ENCODE measurements at places on chromosomes 2 and 18.

DNA sequence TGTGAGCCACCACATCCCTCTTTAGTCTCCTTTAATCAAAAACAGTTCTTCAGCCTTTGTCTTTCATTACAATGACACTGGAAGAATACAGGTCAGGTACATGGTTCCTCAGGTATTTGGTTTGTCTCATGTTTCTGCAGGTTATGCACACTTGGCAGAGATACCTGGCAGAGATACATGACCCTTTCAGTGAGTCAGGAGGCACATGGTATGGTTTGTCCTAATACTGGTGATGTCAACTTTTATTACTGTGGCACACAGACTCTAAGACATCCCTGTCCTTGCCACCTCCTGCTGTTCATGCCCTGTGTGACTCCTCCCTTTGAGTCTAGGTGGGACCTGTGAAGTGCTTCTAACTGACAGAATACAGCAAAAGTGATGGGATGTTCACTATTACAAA is 58.4 kb downstream of the SPIRE1 start:
- no peak for DNase-seq

DNA sequence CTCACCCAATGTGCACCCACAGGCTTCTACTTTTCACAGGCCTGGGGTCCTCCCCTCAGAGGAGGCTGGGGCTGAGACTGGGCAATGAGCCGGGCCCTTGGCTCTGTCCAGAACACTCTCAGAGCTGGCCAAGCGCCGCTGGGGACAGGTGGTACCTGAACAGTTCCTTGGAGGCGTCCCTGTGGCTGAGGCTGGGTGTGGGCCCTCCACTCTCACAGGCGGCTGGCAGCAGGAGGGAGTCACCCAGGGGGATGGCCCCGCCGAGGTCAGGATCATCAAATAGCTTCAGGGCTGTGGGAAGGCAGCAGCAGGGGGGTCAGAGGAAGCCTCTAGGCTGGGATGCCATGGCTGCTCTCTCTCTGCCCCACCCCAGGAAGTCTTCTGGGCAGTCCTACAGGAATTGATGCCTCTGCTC is 27.1 kb downstream of the HS1BP3 start:
- no peak for DNase-seq

DNA sequence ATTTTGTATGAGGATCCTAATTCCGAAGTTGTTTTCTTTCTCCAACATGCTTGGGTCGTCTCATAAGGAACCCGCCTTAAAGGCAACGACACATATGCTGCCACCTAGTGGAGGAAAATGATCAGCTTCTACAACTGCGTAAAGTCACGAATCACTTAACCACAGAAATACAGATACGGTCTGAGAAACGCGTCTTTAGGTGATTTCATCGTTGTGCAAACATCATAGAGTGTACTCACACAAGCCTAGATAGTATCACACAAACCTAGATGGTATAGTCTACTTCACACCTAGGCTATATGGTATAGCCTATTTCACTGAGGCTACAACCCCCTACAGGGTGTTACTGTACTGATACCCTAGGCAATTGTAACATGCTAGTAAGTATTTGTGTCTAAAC is 13.1 kb downstream of the GNLY start:
- no peak for DNase-seq

GRCh38 chr2:109560265-109560664 is 53.5 kb downstream of the SEPTIN10 start:
- DNase-seq: no peak

GRCh38 chr2:18440141-18440661 is 120.3 kb downstream of the RDH14 start:
- DNase-seq: no peak

- DNase-seq: no peak
Observed at GRCh38 chr2:24083567-24084385, 858 bp downstream of the TP53I3 start.

DNA sequence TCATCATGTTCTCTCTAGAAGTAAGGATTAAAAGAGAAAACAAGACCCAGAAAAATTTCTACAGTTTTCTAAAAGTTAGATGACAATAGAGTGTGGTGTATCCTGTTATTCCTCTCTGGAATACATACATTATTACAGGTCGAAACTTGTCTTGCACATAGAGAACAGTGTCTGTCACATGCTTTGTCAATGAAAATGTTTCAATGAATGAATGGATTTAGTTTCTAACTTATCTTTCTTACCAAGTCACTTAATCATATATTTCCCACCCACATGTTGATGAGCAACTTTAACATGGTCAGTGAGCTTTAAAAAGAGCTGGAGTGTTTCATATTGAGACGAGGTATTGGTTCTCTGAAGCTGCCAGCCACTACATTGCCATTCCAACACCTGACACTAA is 4.3 kb downstream of the DSG4 start:
- DNase-seq: no peak

DNA sequence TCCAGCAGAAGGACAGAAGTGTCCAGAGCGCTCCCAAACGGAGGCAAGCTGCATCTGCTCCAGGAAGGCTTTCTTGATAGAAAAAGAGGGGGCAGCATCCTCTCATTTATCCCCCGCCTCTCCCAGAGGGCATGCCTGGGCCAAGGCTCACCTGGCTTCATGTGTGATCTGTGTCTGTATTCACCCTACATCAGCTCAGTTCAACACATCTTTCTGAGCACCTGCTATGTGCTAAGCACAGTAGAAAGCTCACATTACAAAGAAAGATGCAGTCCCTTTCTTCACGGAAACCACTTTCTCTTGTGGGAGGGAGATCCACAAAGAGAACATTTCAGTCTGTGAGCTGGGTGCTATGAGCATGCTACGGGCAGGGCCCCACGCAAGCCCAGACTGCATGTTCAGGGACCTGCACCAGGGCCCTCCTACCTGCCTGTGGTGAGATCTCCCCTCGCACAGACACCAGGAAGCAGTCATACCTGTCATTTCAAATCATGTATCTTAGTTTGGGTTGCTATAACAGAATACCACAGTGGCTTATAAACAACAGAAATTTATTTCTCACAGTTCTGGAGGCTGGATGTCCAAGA is 90.7 kb downstream of the PDCL3 start:
- no peak for DNase-seq

- DNase-seq: no peak
Observed at GRCh38 chr2:121283670-121284462, 1.1 kb downstream of the TFCP2L1 start.

DNA sequence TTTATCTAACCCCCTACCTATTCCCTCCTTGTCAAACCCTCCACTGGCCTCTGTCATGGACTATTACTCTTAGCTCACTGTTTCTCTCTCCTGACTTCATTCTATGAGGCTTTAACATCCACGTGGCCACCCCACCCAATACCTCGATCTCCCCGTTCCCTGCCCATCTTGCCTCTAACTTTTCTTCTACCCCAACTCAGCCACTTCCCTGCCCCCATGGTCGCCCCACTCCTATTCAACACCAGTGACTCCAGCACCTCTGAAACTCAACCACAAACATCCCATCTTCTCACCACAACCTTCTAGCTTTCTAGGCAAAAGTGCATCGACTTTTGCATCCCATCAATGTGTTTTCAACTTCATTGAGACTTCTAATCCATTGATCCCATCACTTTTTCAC is 94.2 kb upstream of the EPAS1 start:
- no peak for DNase-seq

DNA sequence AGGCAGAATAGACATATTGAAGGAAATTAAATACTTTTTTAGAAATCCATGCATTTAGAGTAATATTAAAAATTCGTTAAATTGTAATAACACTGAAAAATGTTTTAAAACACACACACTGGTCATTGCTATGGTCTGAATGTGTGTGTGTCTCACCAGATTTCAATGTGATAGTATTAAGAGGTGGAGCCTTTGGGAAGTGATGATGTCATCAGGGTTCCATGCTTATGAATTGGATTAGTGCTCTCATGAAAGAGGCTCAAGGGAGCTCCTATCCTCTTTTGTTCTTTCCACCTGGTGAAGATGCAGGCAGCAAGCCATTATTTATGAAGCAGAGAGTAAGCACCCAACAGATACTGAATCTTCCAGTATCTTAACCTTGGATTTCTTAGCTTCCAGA is 441.8 kb downstream of the CDH2 start:
- no peak for DNase-seq

DNA sequence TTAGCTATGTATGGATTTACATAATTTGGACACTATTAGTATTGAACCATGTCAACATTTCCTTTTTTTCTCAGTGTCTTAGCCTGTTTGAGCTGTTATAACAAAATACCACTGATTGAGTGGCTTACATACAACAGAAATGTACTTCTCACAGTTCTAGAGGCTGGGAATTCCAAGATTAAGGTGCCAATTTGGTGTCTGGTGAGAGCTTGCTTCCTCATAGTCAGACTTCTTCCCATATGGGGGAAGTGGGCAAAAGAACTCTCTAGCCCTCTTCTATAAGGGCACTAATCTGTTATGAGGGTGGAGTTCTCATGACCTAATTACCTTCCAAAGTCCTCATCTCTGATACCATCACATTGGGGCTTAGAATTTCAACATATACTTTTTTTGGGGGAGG is 12.6 kb downstream of the ZNF804A start:
- no peak for DNase-seq

DNA sequence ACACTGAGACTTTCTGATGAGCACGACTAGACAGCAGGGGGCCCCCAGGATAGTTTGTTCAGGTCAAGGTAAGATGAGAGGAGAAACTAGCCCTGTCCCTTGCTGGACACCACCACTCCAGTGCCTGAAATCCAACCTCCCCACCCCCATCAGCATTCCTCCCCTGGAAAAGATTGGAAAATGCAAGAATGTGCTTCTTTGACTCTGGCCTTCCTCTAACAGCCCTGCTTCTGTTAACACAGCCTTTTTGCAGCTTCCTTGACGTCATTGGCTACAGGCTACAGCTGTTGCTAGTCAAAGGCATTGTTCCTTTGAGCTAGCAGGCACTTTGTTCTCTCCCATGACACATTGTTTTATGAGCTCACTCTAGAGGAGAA is 20.1 kb upstream of the LTBP1 start:
- no peak for DNase-seq

GRCh38 chr2:235506291-235506996 is 12.6 kb downstream of the AGAP1 start:
- DNase-seq: no peak

DNA sequence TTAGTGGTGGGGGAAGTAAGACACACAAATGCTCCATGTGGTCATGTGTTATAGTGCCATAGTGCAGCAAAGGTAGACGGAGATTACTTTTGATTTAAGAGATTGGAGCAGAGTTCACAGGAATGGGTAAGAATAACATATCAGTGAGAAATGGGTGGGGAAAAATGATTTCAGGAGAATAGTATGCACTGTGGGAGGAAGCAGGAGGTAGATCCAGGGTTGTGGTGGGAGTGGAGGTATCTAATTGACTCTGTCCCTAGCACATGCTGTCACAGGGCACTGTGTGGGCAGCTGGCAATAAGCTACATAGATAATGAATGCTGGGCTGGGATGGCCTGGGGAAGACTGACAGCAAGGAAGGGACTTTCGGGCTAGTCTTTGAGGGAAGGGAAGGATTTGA is 65.3 kb downstream of the STAT1 start:
- DNase-seq: no peak

DNA sequence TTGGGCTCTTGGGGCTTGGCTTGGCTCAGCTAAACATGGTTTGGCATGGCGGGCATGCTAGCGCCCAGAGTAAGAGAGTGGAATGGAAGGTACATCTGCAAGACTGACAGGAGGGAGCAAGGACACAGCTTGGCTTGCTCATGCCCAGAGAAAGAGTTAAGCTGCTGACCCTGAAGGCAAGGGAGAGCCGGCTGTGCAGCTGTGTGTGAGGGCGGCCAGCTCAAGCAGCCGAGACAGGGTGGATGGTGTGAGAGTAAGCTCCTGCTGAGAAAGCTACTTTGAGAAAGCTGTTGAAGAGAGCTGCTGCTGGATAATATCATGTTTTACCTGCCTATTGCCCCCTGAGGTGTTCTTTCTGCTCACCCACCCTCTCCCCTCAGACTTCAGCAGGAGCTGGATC is 135.6 kb downstream of the CCBE1 start:
- DNase-seq: no peak

GRCh38 chr18:58562999-58563667 is 65.8 kb downstream of the ALPK2 start:
- no peak for DNase-seq

GRCh38 chr2:161161074-161161706 is 962 bp downstream of the TANK start:
- DNase-seq: no peak

- no peak for DNase-seq
Observed at GRCh38 chr2:74578408-74578807, 23.9 kb downstream of the DOK1 start.

- DNase-seq: no peak
Observed at GRCh38 chr2:207167099-207167923, 1.6 kb upstream of the KLF7 start.

DNA sequence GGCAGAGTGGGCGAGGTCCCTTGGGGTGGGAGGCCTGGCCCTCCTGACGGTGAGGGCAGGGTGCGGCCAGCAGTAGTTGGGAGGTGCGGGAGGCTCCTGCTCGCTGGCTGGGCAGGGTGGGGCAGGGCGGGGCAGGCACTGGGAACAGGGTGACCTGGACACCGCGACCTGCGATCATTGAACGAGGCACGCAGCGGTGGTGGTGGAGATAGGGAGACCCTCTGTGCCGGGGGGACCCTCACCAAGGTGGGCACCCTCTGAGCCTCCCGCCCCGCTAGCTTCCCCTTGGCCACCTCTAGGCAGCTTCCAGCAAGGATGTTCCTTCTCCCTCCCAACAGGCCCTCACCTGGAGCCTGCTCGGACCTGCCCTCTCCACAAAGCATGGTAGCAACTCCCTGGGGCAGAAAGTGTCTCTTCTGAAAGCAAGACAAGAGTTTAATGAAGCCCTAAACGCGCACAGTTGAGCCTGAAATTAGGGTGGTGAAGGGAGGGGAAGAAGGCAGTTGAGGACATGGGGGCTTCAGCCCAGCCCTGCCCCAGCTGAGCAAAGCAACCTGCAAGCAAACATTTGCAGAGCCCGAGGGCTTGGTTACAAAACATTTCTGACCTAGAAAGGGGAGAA is 15.4 kb upstream of the FOSL2 start:
- DNase-seq: no peak

DNA sequence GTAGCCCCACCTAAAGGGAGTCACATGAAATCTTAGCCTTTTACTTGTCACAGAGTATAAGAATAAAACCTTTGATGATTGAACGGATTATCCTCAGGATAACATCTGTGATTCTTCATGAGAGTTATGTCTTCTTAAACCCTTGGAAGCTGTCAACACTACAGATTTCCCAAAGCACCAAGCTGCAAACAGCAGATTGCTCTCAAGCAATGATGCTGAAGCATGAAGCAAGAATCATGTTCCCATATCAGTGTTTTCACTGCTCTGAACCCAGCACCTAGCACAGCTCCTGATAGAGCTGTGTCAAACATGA is 47.6 kb upstream of the CELF4 start:
- DNase-seq: no peak

DNA sequence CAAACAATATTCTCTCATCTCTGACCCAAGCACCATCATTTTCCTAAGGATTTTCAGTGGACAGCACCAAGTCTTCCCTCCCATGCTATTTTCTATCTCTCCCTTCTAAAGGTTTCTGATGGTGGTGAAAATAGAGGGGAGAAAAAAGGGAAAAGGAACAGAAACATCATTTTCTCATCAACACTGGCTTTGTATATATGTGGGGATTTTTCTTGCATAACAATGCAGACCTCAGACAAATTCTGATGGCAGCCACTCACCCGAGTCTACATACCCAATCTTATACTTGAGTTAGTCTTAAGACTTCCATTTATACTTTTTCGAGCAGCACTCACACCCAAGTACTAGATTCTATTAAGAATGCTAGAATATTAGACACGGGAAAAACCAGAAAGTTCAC is 95.8 kb downstream of the TMEM163 start:
- DNase-seq: no peak

Data from caudate nucleus (tissue), 63 donors.